HEK293T (cell line): ENCODE measurements at places on chromosomes 7 and 10.

- no peak for DNase-seq
These were observed 9.2 kb downstream of the INSIG1 start for GRCh38 chr7:155306673-155307470.

GRCh38 chr10:49310460-49310859 lies 11.5 kb downstream of the C10orf71 start:
- DNase-seq, result no peak

- no peak for DNase-seq
These were observed 13.6 kb downstream of the PON2 start for GRCh38 chr7:95421000-95421846.

DNA sequence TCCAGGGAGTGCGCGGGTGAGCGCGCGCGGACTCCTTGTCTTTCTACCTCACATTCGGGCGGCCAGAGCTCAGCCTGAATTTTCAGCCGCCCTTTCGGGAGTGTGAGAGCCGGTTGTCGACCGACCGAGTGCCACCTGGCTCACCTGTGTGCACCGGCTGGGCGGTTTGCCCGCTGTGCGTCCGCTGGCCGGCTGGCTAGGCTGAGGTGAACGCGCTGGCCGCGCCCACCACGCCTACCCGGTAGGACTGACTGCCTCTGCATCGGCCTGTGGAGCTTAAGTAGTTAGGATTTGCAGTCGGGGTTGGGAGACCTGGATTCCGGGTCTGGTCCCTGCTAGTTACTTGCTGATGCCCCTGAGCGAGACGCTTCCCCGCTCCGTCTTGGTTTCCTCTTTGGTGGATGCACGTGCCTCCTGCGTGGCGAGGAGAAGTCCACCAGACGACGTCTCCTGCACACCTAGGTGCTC lies 553 bp downstream of the TSPAN15 start:
- DNase-seq, result peak; percentile 37
